ENCODE measurements at places on chromosomes 1 and 21. TPM values are rescaled to one million over a fixed set of nuclear protein-coding genes. Genes with fewer than 3 reads are reported as not detected.

The INTS11 gene
- 161 TPM for total RNA-seq

The OR2T33 gene
- total RNA-seq: not detected

The ADORA3 gene
- total RNA-seq: not detected

GRCh38 chr1:206905295-206906164 lies 8.3 kb downstream of the IL24 start:
- DNase-seq: no peak

- no peak for DNase-seq
Measured at GRCh38 chr1:55352080-55352810, 137.1 kb upstream of the USP24 start.

Data from GM23338 (cell line).